NAMALWA (cell line): ENCODE measurements at places on chromosomes 4 and X.

DNA sequence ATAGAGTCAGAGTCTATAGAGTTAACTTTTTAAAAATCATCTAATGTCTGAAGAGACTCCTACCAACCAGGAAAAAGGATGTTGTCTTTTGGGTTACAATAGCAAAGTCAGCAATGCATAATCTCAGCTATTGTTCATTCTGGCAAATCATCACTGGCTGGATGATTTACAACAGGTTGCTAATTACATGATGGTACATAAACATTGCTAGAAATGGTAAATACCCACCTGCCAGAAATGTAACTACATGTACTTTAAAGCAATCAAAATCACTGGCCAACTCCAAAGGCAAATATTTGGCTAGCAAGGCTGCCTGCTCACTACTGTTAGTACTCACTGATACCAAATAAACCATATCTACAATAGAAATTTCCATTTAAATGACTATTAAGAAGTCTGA lies 91.1 kb downstream of the PPP3CA start:
- DNase-seq, result no peak

DNA sequence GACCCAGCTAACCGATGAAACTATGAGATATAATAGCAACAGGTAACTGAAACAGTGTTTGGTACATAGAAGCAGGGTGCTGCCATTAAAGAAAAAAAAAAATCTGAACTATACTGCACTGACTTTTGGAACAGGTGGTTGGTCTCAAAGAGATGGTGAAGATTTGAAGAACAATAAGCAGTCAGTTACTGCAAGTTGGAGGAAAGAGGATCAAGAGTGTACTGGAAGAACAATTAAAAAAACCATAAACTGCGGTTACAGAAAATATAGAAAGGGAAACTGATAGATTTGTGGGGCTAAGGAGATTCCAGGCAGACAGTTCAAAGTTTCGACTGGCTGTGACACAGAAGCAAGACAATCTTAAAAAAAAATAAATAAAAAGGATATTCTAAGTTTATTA lies 181.9 kb upstream of the TRAM1L1 start:
- DNase-seq, result no peak

DNA sequence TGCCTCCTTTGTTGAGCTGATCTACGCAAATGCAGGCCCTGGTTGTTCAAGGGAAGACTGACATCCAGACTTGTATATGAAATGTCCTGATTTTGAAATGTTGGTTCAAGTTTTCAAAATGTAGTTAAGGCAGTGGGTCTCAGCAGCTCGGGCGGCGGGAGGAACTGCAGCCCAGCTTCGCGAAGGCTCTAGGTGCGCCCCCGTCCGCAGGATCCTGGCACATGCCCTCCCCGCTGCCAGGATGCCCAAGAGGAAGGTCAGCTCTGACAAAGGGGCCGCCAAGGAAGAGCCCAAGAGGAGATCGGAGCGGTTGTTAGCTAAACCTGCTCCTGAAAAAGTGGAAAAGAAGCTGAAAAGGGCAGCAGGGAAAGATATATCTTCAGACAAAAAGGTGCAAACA lies 1310.1 kb downstream of the ADGRL3 start:
- DNase-seq, result no peak

GRCh38 chrX:1249101-1249887 lies 19.3 kb upstream of the CSF2RA start:
- DNase-seq, result no peak

GRCh38 chrX:17750436-17750835 lies 13.1 kb downstream of the SCML1 start:
- no peak for DNase-seq

GRCh38 chr4:52579602-52580272 lies 79.4 kb downstream of the USP46 start:
- DNase-seq, result no peak

DNA sequence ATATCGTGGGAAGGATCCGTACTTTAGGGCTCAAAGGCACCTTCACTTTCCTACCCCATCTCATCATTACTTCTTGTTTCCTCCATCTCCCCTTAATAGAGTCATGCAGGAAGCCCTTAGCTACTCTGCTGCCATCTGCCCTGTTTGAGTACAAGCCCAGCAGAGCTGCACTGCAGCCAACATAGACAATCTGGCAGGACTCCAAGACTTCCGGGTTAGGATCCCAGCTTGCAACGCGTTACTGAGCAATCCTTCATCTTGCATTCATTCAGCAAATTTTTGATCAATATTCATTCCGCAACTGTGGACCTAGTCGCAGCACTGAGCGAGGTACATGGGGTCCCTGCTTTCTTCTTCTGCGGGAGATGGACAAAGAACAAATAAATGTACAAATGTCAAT lies 344.9 kb downstream of the BCOR start:
- no peak for DNase-seq

DNA sequence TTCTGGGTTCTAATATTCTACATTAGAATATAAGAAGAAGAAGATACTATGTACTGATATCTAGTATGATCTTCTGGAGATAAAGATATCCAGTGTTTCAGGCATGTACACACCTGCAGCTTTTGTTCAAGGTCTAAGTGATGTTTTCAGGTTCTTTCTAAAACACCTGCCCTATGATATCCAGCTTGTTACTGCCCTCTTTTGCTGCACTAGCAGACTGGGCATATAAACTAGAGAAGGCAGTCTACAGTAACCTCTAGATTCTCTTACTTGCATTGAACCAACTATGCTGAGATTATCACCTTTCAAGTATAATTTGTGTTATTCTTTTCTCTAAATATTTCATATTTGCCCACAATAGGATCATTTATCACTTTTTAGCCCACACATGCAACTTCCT lies 1.9 kb upstream of the FRYL start:
- no peak for DNase-seq

DNA sequence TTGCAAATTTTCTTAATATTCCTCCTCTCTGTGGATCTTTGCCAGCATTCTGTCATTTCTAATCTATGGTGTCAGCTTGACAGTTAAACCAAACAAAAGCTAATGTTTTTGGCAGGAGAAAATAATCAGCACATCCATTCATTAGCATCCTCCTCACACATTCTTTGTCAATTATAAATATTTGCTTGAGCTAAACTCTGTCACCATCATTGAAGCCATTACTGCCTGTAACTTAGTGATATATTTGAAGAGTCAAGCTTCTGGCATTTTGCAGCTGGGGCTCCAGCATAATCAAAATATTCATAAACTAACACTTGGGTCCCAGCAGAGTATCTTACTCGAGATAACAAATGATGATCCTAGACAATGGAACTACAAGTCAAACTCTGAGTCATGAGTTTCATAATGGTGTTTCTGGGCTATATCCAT lies 126.1 kb downstream of the EIF4E start:
- DNase-seq, result no peak

DNA sequence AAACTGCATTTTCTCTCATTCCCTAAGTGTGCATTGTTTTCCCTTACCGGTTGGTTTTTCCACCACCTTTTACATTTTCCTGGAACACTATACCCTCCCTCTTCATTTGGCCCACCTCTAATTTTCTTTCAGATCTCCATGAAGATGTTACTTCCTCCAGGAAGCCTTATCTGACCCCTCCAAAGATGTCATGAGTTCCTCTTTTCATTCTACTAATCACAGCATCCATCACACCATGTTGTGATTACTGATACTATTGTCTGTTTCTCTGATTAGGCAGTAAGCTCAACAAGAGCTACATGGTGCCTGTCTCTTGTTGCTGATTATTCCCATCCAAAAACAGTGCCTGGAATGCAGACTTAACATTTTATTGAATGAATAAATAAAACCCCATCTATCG lies 2.9 kb upstream of the AFP start:
- no peak for DNase-seq

DNA sequence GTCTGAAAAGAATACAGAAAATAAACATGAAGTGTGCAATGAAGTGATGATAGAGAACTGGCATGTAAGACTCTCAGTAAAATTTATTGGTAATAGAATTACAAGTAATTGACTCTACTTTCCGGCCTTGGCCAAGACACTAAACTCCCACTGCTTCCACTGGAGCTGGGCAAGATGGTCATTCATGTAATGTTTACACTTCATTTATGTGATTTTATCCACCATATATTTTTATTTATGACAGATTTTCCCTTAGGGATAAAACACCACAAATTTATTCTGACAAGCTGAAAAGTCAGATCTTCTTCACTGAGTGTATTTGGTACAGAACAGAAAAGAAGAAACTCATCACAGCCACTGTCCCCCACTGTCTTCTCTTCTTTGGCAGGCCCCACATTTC lies 191.9 kb downstream of the SLC39A8 start:
- no peak for DNase-seq

DNA sequence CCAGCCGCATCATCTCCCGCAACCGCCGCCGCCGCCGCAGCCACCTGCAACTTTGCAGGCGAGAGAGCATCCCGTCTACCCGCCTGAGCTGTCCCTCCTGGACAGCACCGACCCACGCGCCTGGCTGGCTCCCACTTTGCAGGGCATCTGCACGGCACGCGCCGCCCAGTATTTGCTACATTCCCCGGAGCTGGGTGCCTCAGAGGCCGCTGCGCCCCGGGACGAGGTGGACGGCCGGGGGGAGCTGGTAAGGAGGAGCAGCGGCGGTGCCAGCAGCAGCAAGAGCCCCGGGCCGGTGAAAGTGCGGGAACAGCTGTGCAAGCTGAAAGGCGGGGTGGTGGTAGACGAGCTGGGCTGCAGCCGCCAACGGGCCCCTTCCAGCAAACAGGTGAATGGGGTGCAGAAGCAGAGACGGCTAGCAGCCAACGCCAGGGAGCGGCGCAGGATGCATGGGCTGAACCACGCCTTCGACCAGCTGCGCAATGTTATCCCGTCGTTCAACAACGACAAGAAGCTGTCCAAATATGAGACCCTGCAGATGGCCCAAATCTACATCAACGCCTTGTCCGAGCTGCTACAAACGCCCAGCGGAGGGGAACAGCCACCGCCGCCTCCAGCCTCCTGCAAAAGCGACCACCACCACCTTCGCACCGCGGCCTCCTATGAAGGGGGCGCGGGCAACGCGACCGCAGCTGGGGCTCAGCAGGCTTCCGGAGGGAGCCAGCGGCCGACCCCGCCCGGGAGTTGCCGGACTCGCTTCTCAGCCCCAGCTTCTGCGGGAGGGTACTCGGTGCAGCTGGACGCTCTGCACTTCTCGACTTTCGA lies 654 bp downstream of the ATOH1 start:
- DNase-seq, result no peak

DNA sequence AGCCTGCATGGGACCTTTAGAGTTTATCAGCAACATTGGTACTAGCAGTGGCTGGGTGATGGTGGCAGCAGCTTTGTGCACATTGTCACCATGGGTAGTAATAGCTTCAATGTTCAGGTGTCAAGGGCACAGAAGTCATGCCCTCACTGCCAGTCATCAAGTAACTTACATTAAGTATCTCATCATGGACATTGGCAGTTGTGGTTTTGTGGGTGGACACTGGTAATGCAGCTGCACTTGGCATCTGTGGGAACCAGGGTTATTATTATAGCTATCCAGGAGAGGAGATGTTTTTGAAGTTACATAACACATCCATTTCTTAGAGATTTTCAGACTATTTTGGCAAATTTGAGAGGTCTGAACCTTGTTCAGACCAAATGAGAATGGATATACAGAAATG lies 243.2 kb upstream of the NOCT start:
- no peak for DNase-seq

DNA sequence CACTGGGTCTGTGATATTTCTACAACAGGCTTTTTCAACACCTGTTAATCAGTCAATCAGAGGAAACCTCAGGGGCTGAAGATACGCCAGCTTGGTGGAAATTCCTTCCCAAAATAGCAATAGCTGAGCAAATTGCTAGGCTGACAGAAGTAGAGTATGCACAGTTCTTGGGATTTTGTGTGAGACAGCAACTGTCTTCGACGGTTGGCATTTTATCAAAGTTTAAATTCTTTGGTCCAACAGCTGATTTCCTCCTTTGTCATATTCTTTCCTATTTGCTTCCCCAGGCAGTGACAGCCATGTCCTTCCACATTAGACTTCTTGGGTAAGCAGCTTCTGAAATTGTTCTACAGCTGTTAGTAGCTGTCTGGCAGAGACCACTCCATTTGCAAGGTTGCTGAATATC lies 8.0 kb upstream of the PALLD start:
- DNase-seq, result no peak

DNA sequence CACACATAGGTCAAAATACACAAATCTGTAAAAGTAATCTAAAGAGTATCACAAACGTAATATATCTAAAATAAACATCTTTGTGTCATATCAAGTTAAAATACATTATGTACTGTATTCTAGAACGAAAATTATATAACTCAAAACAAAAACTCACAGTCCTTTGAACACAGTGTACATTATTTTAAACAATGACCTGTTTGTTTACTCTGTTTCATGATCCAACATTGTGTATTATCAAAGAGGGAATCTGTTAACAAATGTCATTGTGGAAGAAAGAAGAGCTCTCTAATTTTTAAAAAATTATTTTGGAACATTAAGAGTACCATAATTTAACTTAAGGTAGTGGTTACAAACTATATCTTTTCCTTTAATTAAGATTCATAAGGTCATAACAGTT lies 144.1 kb downstream of the FRYL start:
- DNase-seq, result no peak

GRCh38 chr4:40628888-40629287 lies 776 bp downstream of the RBM47 start:
- DNase-seq, result no peak

GRCh38 chr4:113643505-113643904 lies 118.0 kb downstream of the CAMK2D start:
- DNase-seq, result no peak

GRCh38 chr4:101540336-101540735 lies 193.0 kb upstream of the PPP3CA start:
- no peak for DNase-seq

- DNase-seq, result no peak
Measured at GRCh38 chrX:40207626-40208025, 109.9 kb upstream of the BCOR start.

DNA sequence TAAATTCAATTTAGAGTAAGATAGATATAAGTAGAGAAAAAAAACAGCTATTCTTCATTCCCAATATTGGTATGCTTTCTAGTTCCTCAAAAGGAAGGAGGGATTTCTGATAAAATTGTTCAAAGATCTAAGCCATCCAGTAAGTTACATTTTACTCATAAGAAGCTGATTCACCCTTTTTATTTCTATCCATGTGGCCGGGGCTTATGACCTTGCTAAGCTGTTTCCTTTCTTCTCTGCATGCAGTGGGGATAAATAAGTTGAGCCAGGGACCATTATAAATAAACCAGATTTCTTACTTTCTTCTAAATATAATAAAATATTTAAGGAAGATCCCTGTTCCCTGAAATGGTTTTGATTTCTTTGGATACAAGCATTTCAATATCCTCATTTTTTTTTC lies 502.3 kb downstream of the PDHA2 start:
- DNase-seq, result no peak

GRCh38 chrX:1205681-1206611 lies 6.5 kb downstream of the CRLF2 start:
- peak; percentile 78 for DNase-seq

DNA sequence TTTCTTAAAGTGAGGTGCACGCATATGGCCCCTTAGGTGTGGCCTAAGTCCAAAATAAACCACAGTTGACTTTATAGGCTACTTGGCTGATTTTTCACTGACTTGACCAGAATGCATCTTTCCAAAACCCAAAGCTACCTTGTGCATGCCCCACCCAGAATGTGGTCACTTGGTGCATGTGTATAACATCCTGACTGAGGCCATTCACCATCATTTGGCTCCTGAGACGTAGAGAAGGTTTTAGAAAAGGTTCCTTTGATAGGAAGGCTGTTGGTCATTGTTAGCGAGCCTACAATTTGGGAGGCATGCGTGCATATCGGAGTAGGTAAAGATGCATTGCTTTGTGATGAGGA lies 84.6 kb downstream of the PLAC1 start:
- DNase-seq, result no peak
